ENCODE measurements at places on chromosomes 2 and 18.

GRCh38 chr2:71452565-71452964, 796 bp upstream of the DYSF start:
- peaks cover 43% of the 10 kb centered on the region for H3K4me1 ChIP-seq
- peak; percentile 97 for DNase-seq
- H3K27me3 ChIP-seq: no peaks in the 10 kb centered on the region
- peak overlapping the region; percentile 68 for H3K4me3 ChIP-seq
- H3K36me3 ChIP-seq: no peaks in the 10 kb centered on the region

GRCh38 chr2:109382951-109383350, 230.8 kb downstream of the SEPTIN10 start:
- DNase-seq: peak; percentile 63
- H3K36me3 ChIP-seq: no peaks in the 10 kb centered on the region
- H3K27me3 ChIP-seq: no peaks in the 10 kb centered on the region
- no peak overlapping the region for H3K4me3 ChIP-seq
- no peak overlapping the region for H3K27ac ChIP-seq

DNA sequence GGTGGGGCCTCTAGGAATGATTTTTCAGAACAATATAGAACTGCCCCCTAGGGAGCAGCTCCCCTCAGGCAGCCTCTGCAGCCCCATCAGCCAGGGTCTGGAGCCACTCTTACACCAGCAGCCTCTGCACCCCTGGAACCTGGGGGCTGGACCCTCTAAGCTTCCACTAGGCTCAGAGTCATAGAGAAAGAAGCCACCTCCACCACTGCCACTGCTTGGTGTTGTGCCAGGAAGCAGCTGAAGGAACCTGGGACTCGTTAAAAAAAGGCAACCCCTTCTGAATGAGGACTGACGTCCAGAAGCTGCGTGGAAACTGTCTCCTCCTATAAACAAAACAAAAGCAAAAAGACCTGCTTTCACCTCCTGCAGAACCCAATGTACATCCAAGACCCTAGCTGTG, 98.1 kb upstream of the HS6ST1 start:
- H3K4me1 ChIP-seq: peaks cover 12% of the 10 kb centered on the region
- H3K36me3 ChIP-seq: no peaks in the 10 kb centered on the region
- no peak overlapping the region for H3K27ac ChIP-seq
- H3K27me3 ChIP-seq: no peaks in the 10 kb centered on the region
- no peak overlapping the region for H3K4me3 ChIP-seq

- H3K27ac ChIP-seq: no peak overlapping the region
- no peak overlapping the region for H3K4me3 ChIP-seq
- H3K36me3 ChIP-seq: no peaks in the 10 kb centered on the region
- no peaks in the 10 kb centered on the region for H3K4me1 ChIP-seq
These were observed 86.5 kb upstream of the TTC39C start for GRCh38 chr18:23927821-23928746.

DNA sequence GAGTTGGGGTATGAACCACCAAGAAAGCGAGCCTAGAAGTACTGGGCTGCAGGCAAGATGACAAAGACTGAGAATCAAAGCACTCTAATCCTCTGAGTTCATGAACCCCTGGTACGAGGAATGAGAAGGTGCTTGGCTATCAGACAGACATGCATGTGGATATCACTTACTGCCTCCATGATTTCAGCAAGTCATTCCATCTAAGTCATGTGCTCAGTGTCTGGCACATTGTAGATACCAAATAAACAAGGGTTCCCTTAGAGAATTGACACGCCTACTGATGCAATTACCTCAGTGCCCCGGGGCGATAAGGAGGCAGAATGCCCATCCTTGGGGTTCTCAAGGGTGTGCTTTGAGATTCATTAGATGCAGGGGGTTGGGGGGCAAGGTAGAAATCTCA, 125.6 kb upstream of the PKDCC start:
- peak overlapping the region; percentile 33 for H3K27ac ChIP-seq
- H3K36me3 ChIP-seq: no peaks in the 10 kb centered on the region
- peaks cover 40% of the 10 kb centered on the region for H3K4me1 ChIP-seq
- H3K27me3 ChIP-seq: no peaks in the 10 kb centered on the region
- peak; percentile 40 for DNase-seq

DNA sequence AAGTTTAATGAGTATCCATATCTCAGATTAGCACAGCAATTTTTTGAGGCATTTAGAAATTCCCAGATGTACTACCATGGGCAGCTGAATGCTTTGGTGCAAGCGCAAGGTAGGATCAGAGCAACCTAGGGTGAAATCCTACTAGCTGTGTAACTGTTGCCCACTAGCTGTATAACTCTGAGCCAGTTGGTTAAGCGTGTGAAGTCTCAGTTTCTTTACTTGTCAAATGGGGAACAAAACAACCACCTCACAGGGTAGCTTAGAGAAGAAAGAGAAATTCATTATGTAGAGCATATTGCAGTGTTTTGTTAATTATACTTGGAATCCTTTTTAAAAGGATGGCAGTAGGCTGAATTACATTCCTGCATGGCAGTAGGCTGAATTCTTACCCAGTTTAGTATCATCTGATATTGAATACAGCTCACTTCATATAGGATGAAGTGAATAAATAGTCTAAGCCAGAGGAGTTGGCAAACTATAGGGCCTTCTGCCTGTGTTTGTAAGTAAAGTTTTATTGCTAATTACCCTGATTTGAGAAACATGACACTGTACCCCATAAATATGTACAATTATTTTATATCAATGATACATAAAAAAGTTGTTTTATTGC, 180.7 kb downstream of the PLCL1 start:
- H3K27me3 ChIP-seq: no peaks in the 10 kb centered on the region
- no peak overlapping the region for H3K27ac ChIP-seq
- no peak overlapping the region for H3K4me3 ChIP-seq

- no peak overlapping the region for H3K4me3 ChIP-seq
- no peak overlapping the region for H3K27ac ChIP-seq
- no peaks in the 10 kb centered on the region for H3K27me3 ChIP-seq
- no peaks in the 10 kb centered on the region for H3K4me1 ChIP-seq
- DNase-seq: no peak
- no peaks in the 10 kb centered on the region for H3K36me3 ChIP-seq
These were observed 23.7 kb downstream of the ICA1L start for GRCh38 chr2:202847693-202848524.

DNA sequence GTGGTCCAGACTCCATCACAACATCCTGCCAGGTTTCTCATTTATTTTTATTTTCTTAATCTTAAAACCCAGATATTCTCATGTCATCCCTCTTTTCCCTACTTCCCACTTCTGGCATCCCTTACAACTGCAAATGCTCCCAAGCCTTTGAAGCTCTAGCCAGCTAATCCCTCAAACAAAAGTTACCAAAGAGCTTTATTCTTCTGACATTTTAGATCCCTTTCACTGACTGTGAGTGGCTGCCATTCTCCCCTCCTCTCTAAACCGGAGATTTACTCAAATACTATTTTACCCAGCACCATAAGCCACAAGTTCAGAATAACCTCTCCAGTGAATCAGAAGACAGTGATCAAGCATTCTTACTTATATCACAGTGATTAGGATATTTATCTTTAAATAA, 569.0 kb upstream of the SYT4 start:
- no peak overlapping the region for H3K4me3 ChIP-seq
- H3K36me3 ChIP-seq: no peaks in the 10 kb centered on the region
- no peaks in the 10 kb centered on the region for H3K27me3 ChIP-seq

DNA sequence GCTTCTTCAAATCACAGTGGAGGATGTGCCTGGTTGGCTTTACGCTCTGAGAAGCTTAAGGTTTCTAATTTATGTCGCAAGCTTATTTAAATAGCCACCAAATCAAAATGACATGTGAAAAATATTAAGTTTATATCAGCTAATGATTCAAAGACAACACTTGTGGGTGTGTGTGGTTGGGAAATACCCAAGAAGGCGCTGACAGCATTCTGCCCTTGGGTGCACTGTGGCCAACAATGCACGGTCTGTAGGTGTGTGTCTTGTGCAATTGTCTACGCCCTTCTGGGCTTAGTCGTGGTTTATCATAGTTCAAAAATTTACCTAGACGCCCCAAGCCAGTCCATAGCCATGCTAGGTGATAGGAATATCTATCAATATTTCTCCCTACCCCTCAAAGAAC, 60.9 kb downstream of the KCTD1 start:
- no peak overlapping the region for H3K27ac ChIP-seq
- H3K27me3 ChIP-seq: no peaks in the 10 kb centered on the region
- H3K4me3 ChIP-seq: no peak overlapping the region
- H3K4me1 ChIP-seq: no peaks in the 10 kb centered on the region
- no peaks in the 10 kb centered on the region for H3K36me3 ChIP-seq
- DNase-seq: no peak

- H3K4me3 ChIP-seq: no peak overlapping the region
- H3K27ac ChIP-seq: no peak overlapping the region
- DNase-seq: no peak
- H3K36me3 ChIP-seq: no peaks in the 10 kb centered on the region
These were observed 166.8 kb downstream of the ANKRD30B start for GRCh38 chr18:14914771-14915170.

DNA sequence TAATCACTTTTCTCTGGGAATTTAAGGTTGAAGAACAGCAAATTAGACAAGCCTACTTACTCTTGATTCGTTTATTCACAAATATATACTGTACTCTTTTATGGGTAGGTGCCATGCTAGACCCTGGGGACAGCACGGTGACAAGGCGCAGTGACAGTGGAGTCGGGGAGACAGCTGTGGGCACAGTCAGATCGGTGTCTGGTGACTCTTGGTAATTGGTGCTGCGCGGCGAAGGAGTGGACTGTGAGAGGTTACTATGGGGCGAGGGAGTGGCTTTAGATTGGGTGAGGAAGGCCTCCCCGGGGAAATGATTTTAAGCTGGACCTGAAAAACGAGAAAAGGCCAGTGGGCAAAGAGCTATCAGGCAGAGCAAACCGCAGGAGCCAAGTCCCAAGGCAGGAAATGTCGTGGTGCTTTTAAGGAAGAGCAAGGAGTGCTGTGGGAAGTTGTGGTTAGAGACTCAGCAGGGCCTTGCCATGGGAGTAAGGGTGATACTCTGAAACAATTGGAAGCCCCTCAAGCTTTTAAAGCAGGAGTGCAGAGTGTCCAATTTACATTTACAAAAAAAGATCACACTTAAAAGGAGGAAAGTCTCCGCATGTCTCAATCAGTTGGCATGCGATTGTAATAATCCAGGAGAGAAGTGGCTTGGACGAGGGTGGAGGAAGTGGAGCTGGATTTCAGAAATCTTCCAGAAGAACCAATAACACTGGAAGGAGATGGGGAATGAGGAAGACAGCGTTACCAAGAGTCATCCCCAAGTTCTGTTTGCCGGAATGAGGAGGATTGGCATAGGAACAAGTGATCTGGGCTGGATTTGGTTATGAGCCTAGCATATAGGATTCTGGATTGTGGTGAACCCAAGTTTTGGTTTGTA, 36.1 kb upstream of the TXNDC2 start:
- H3K27me3 ChIP-seq: no peaks in the 10 kb centered on the region
- DNase-seq: peak; percentile 82
- peak overlapping the region; percentile 29 for H3K4me3 ChIP-seq
- H3K36me3 ChIP-seq: no peaks in the 10 kb centered on the region
- peak overlapping the region; percentile 46 for H3K27ac ChIP-seq

DNA sequence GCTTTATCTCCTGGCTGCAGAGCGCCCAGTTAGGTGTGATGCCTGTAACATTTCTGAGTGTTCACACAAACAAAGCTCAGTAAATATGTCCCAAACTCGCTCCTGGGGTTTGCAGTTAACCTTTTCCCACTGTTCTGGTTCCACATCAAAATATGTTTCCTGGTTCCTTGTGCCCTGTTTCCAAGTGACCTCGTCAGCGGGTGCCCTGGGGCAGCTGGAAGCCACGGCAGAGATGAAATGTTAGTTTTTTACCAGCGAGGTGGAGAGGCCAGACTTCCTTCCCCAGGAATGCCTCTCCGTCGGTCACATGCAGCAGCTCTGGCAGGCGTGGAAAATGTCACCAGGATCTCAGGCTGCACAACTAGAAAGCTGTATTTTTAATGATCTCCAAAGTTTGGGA, 18.2 kb downstream of the NFATC1 start:
- no peaks in the 10 kb centered on the region for H3K4me1 ChIP-seq
- H3K27me3 ChIP-seq: no peaks in the 10 kb centered on the region
- H3K36me3 ChIP-seq: no peaks in the 10 kb centered on the region
- no peak overlapping the region for H3K4me3 ChIP-seq

GRCh38 chr2:186696290-186696689, 2.4 kb downstream of the FAM171B start:
- H3K27ac ChIP-seq: no peak overlapping the region
- no peak overlapping the region for H3K4me3 ChIP-seq
- no peaks in the 10 kb centered on the region for H3K27me3 ChIP-seq
- H3K4me1 ChIP-seq: peaks cover 6% of the 10 kb centered on the region
- no peak for DNase-seq

DNA sequence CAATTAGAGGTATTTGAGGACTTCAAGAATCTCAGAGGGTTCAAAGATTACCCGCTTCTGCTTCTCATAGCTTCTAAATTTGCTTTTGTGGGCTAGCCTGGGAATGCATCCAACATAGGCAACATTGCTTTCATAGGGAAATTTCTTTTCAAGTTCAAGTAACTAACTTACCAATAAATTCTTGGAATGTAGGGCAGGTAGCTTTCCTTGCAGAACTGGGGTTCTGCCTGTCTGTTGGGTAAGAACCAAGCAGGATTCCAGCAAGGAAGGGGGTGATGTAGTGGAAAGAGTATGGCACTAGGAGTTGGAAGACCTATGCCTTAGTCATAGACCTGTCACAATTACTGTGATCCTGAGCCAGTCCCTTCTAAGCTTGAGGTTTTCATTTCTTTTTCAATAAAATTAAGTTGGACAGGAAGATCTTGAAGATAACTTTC, 164.1 kb downstream of the FHOD3 start:
- no peaks in the 10 kb centered on the region for H3K36me3 ChIP-seq
- no peak overlapping the region for H3K27ac ChIP-seq
- no peaks in the 10 kb centered on the region for H3K4me1 ChIP-seq
- no peaks in the 10 kb centered on the region for H3K27me3 ChIP-seq
- no peak overlapping the region for H3K4me3 ChIP-seq

GRCh38 chr2:236984046-236984445, 101.6 kb upstream of the COPS8 start:
- H3K4me1 ChIP-seq: peaks cover 17% of the 10 kb centered on the region
- H3K36me3 ChIP-seq: no peaks in the 10 kb centered on the region
- H3K27me3 ChIP-seq: no peaks in the 10 kb centered on the region
- no peak for DNase-seq

GRCh38 chr2:121828281-121828731, 72.9 kb downstream of the TSN start:
- DNase-seq: peak; percentile 27
- H3K4me1 ChIP-seq: no peaks in the 10 kb centered on the region
- no peaks in the 10 kb centered on the region for H3K36me3 ChIP-seq
- no peak overlapping the region for H3K4me3 ChIP-seq
- H3K27ac ChIP-seq: no peak overlapping the region

- no peak overlapping the region for H3K27ac ChIP-seq
- DNase-seq: no peak
- H3K36me3 ChIP-seq: no peaks in the 10 kb centered on the region
- H3K4me1 ChIP-seq: no peaks in the 10 kb centered on the region
These were observed 1040.3 kb downstream of the SOCS6 start for GRCh38 chr18:71329114-71329513.

DNA sequence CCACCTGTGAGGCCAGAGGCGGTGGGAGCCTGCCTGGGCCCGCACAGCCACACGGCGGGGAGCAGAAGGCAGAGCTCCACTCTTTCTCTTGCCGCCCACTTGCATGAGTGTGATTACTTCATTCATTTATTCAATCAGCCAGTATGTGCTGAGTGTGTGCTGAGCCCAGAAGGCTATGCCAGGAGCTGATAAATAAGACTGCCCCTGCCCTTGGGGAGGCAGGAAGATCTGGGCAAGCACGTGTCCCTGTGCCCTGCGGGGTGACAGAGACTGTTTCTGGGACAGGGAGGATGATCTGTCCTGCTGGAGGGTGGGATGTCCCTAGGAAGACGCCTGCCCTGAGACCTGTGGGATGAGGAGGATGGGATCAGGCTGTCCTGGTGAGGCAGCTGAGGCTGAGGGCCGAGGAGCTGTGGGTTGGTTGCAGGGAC, 250.8 kb downstream of the DYSF start:
- no peak overlapping the region for H3K27ac ChIP-seq
- H3K27me3 ChIP-seq: peaks cover 3% of the 10 kb centered on the region
- H3K4me1 ChIP-seq: peaks cover 34% of the 10 kb centered on the region
- no peak for DNase-seq
- H3K36me3 ChIP-seq: no peaks in the 10 kb centered on the region
- H3K4me3 ChIP-seq: no peak overlapping the region
